Immature natural killer cell (primary cell): ENCODE measurements at places on chromosomes 7 and 10.

GRCh38 chr10:129880191-129880870 is 83.7 kb downstream of the EBF3 start:
- DNase-seq: no peak

- DNase-seq: no peak
These were observed 103.5 kb upstream of the RET start for GRCh38 chr10:42973411-42973810.

DNA sequence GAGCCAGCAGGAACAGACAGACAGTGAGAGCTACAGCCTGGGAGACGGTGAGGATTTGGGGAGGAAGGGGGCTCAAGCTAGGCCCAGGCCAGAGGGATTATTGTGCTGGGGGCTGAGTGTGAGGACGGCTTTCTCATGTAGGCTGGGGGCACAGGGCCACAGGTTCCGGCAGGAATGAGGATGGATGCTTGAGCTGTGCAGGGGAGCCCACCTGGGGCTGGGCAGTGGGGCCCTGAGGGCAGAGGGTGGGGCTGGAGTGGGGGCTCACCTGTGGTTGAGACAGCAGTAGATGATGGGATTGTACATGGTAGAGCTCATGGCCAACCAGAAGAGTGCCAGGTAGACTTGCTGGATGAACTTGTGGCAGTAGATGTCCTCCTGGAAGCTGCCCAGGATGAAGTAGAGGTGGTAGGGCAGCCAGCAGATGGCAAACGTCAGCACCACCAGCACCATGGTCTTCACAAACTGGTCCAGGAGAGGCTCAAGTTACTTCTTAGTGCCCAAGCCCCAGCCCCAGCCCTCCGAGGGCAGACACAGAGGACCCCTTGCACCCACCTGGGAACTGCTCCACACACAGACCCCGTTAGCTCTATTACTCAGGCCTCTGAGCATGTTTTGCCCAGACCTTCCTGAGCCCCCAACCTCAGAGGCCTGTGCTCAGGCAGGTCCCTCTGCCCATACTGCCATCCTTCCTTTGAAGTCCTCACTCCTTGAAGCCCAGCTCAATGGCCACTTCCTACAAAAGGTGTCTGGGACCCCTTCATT is 9.7 kb downstream of the TACR2 start:
- no peak for DNase-seq

DNA sequence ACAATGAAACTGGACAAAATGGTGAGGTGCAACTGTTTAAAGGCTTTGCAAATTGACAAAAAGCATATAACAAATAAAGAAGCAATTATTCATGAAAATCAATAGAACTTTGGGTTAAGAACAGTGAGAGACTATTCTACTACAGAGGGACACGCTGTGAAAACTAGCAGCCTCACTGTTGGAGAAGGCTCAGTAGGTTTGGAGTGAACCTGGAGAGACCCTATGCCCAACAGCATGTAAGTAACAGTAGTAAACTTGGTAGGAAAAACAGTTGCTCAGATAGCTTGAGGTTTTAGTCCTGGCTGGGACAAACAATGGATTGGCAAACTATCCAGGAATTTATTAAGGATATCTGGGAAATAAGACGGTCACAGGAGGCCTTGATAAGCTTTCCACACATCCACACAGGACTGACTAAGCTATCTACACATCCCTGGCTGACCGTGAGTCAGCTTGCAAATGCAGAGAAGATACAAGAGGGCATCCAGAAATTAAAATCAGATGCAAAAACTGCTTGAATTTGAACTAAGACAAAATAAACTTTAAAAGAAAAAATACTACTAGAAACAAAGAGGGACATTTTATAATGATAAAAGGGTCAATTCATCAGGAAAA is 15.9 kb downstream of the FAM149B1 start:
- DNase-seq: no peak

DNA sequence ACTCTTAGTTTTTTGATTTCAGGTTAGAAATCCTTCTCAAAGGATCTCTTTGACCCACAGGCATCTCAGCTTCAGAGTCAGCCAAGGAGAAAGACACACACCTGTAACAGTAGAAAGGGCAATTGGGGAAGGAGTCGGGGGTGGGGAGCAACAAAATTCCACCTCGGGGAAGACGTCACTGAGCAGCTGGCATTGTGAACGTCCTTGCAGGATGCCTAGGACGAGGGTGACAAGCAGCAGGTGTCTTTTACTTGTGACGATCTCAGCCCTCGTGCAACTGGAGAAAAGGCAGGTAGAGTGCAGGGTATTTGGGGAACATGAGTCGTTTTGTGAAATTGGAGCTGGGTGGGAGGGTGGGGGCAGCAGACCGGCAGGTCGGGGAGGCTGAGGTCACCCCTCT is 627.0 kb downstream of the ACTR3B start:
- DNase-seq: no peak

DNA sequence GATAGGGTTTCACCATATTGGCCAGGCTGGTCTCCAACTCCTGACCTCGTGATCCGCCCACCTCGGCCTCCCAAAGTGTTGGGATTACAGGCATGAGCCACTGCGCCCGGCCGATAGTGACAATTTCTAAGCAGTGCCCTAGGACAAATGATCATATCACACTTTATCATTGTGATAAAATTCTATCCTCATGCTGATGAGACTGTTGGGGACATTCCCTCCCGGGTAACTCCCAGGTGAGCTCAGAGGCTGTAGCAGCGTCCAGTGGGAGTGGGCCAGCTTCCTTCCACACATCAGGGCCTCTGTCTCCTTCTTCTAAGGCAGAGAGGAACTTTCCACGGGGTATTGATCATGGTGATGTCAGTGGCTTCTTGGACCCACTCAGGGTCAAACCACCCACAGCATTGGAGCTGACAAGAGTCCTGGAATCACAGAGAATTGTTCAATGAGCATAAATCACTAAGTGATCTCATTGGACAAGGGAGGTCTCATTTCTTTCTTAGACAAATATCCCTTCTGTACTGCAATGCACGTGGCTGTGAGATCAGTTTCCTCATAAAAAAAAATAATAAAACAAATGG is 256.1 kb downstream of the KLF6 start:
- DNase-seq: no peak

- no peak for DNase-seq
These were observed 42.9 kb downstream of the IDE start for GRCh38 chr10:92530891-92531535.

DNA sequence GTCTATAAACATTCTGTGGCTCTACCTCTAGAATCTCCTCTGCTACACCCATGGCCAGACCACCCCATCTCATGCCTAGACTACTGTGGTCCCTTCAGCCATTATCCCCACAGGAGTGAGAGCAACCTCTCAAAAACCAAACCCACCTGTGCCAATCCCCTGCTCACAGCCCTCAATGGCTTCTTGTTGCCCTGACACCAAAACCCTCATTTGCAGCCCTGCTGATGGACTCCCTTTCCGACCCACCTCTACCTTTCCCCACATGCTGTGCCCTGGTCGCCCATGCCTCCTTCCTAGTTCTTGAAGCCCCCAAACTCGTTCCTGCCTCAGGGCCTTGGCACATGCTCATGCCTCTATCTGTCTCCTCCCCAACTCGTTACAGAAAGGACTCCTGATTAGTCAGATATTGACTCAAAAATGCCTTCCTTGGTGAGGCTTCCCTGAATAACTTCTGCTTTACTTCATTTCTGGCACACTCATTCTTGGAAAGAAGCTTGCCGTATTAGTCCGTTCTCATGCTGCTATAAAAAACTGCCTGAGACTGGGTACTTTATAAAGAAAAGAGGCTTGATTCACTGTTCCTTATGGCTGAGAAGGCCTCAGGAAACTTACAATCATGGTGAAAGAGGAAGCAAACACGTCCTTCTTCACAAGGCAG is 104.2 kb downstream of the TEX36 start:
- DNase-seq: no peak

DNA sequence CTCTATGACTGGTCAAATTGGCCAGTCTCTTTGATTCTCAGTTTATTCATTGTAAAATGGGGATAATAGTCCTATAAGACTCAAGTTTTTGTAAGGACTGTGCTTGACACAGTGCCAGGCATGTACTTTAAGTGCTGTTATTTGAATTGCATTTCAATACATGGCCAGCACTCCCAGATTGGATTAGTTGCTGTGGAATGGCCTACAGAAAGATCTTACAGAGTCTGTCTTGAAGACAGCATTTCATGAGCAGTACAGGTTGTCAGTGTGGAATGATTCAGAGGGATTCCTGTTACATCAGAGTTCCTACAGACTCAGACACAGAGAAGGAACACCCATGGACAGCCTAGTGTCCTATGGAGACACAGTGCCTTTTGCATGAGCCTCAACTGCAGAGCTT is 238.1 kb upstream of the BMPER start:
- no peak for DNase-seq

DNA sequence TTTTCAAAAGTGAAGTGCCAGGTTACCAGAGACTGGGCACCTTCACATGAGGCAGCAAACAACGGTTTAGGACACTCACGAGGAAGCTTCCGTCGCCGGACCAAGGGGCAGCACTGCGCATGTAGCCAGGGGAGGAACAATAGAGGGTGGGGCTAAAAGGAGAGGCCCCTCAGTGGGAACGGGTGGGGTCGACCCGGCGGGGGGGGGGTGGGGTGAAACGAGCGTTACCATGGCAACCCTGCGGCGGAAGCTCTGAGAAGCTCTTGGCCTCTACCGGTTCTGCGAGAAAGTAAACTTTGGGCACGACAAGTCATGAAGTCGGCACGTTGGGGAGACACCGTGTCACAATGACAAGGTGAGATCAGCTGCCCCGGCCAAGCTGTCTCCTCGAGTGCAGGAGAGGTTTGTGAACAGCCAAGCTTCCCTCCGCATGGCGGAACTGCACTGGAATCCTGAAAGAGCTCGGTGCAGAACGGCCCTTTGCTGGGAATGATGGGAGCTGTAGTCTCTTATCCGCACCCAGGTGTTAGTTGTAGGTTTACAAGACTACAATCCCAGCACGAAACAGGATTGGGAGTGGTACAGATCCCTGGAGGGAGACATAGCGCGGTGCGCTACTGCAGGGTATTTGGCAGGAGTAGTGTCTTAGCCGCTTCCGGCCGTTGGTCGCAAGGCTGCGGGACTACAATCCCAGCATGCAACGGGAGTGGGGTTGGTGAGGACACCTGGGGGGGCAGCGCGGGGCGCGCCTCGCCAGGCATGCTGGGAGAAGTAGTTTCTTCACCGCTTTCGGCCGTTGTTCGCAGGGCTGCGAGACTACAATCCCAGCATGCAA is 72.8 kb upstream of the ZNF722 start:
- peak; percentile 95 for DNase-seq

- DNase-seq: no peak
These were observed 545.9 kb downstream of the SORCS1 start for GRCh38 chr10:106618646-106619045.

DNA sequence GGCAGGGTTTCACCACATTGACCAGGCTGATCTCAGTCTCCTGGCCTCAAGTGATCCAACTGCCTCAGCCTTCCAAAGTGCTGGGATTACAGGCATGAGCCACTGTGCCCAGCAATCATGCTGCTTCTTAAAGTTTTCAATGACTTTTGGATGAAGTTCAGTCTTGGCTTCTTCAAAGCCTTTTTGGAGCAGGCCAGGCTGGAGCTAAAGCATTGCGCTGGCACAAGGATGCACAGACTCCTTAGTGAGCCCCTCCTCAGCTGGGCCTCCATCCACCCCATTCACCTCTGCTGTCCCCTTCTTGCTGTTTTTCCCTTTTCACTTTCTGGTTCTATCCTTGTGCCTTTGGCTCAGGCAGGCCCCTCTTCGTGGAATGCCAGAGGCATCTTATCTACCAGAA is 638.6 kb downstream of the TYW1 start:
- no peak for DNase-seq

DNA sequence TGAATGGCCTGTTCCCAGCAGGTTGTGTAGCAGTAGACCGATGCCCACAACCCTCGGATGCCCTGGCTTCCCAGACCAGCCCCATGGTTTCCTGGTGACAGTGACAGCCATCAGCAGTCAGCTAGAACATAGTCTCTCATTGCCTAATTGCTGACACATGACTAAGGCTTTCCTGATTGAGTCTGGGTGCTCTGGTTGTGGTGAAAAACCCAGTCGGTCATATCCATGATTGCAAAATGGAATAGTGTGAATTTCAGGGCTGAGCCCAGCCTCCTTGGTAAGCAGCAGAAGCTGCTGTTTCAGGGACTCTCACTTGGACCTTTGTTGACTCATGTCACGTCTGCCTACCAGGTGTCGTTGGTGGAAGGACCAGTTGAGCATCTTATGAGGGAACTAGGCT is 36.6 kb downstream of the POR start:
- DNase-seq: no peak

DNA sequence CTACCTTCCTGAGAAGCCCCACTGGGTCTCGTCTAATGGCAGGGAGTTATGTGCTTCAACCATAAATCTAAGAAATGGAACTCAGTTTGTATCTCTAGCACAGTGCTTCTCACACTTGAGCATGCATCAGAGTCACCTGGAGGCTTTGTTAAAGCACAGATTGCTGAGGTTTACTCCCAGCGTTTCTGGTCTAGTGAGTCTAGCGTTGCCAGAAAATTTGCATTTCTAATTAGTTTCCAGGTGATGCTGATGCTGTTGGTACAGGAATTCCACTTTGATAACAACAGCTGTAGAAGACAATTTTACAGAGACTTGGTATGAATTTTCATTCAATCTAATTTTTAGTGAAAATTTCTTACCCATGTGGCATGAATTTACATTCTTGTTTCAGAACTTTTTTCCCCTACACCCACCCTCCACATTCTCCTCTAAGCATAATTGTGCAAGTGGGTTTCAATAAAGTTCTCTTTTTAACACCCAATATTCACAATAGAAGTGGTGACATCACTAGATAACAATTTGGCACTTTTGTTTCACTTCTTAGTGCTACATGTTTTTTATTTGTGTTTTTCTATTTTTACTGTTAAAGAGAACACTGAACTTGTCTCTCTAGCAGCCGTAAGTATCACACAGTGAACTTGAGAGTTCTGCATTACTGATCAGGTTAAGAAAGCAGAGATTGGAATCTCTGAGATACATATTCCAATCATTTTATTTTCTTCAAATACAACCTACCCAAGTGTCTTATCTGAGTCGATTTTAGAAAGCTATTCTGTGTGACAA is 48.4 kb upstream of the BET1 start:
- DNase-seq: no peak

GRCh38 chr7:118195837-118196474 is 12.0 kb downstream of the LSM8 start:
- DNase-seq: peak; percentile 42

GRCh38 chr10:12158111-12158510 is 28.6 kb downstream of the SEC61A2 start:
- DNase-seq: no peak

DNA sequence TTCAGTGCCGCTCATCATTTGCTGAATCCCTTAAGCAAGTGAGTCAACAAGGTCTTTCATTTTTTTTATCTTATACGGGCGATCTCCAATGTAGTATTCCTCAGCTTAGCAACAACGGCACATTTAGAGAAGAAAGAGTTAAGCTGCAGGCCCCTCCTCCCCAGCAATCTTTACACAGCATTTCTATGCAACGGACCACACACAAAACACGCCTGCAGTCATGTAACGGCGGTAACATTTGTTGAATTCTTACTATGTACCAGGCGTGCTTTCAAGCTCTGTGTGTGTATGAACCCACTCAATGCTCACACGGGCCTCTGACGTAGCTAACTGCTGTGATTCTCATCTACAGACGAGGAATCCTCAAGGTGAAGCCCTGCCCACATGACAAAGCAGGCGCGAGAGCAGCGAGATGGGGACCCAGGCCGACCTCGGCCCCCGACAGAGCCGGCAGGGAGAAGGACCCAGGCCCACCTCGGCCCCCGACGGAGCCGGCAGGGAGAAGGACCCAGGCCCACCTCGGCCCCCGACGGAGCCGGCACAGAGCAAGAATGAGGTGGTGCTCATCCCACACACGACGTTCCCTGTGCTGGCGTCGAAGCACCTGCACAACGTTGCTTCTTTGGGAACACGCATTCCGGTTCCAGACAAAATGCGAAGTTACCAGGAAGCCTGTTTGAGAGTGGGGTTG is 240.7 kb downstream of the ZMYND11 start:
- no peak for DNase-seq

- no peak for DNase-seq
These were observed 13.2 kb upstream of the SCIN start for GRCh38 chr7:12557282-12557681.
